ENCODE measurements at places on chromosomes 5 and 9.

- peak; percentile 31 for DNase-seq
These were observed 61.3 kb downstream of the ENC1 start for GRCh38 chr5:74579215-74579614.

DNA sequence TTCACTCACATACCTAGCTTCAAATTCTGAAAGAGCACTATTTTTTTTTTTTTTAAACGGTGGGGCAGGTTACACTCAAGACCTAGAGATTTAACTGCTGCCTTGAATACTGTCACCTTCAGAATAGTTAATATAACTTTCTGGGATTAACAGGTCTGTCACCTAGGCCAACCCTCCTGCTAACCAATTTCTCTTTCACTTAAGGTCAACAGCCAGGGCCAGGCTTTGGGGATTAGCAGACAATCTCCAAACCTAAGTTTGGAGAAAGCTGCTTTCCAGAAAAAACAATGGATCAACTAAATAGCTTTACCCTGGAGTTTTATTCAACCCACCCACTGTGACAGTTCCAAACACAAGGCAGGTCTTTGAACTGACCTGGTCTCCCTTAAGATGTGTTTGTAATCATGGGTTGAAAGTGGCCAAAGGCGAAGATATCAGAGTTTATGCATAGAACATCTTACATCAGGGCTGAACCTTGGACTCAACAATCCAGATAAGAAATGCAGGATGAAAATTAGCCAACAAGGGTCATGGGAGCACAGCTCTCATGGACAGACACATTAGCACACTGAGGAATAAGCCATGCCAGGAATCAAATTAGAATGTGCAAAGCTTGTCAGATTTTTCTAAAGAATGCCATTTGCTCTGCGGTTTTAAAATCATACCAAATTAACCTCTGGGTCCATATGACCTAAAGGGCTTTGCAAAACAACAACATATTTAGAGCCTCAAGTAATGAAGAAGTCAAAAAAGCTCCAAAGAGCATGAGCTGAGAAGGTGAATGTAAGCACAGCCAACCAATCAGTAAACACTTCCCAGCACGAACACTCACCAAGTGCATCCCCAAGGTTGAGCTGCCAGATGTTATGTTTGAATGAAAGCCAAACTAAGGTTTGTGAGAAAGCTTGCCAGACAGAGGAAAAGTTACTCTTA is 538.5 kb upstream of the DMAC1 start:
- DNase-seq = no peak

GRCh38 chr9:27367921-27368315 is 71.0 kb upstream of the EQTN start:
- DNase-seq = no peak

DNA sequence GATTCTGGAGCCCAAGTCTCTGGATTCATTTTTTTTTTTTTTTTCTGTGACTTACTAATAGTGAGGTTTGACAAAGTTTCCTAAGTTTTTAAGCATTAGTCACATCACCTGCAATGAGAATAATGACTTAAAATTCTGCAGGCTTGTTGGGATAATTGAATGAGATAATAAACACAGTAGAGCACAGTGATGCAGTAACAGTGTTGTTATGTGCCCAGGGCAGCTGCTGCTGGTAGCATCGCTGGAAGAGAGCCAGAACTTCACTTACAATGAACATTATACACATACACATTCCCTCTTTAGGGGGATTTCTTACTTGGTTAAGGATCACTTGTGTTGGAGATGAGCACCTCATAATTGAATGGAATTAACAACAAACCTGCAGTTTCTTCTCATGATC is 78.9 kb downstream of the ALDH7A1 start:
- no peak for DNase-seq

- DNase-seq = no peak
These were observed 115.2 kb upstream of the CXCL14 start for GRCh38 chr5:135694012-135694411.

- DNase-seq = no peak
These were observed 208.4 kb downstream of the AOPEP start for GRCh38 chr9:94934816-94935328.

DNA sequence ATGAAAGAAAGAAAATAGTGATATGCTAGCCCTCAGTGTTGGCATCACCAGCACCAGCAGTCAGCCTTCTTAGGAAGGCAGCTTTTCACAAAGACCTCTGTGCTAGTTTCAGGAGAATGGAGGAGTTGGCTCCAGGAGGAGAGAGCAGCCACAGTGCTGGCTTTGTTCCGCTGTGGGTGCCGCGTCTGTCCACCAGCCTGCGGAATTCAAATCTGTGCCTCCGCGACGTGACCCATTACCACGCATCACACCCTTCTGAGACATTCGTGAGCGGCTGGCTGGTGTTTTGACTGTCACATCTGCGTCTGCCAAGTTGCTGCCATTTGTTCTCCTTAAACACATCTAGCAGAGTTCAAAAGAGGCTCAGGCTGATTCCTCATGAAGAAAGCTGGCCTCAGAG is 34.4 kb downstream of the SNX18 start:
- DNase-seq = no peak

GRCh38 chr5:67289763-67290521 is 93.3 kb upstream of the CD180 start:
- no peak for DNase-seq

- DNase-seq = no peak
These were observed 15.0 kb downstream of the NPR3 start for GRCh38 chr5:32726086-32726557.

- no peak for DNase-seq
These were observed 409.3 kb upstream of the CLINT1 start for GRCh38 chr5:158268286-158268685.

GRCh38 chr5:151244206-151244605 is 8.8 kb upstream of the GM2A start:
- DNase-seq = no peak

GRCh38 chr5:178675922-178676321 is 49.1 kb upstream of the CLK4 start:
- no peak for DNase-seq

GRCh38 chr9:98342098-98342819 is 86.8 kb upstream of the TBC1D2 start:
- DNase-seq = no peak

- DNase-seq = no peak
These were observed 708.6 kb upstream of the WWC1 start for GRCh38 chr5:167582886-167583285.

DNA sequence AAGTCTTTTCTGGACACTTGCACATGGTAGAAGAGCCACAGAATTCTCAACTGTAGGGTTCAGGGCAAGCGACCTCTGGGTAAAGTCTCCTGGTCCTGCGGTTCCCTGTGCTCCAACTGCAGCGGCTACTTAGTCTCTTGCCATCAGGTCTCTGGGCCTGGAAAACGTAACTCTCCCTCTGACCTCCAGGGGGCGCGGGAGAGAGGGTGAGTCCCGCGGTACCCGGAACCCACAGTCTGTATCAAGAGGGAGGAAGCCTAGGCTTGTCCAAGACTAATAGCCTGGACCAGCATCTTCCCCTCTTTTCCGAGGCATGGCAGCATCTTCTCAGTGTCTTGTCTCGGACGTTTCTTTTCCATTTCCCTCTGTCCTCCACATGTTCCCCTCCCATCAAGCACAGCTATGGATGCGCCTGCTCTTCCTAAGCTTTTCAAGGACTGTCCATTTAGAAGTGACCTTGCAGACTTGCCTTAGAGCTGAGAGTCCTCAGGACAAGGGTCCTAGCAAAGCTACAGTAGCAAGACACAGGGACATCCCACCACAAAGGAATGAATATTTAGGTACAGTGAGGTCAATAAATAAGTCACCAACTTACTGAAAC is 59.3 kb downstream of the FSTL4 start:
- no peak for DNase-seq

DNA sequence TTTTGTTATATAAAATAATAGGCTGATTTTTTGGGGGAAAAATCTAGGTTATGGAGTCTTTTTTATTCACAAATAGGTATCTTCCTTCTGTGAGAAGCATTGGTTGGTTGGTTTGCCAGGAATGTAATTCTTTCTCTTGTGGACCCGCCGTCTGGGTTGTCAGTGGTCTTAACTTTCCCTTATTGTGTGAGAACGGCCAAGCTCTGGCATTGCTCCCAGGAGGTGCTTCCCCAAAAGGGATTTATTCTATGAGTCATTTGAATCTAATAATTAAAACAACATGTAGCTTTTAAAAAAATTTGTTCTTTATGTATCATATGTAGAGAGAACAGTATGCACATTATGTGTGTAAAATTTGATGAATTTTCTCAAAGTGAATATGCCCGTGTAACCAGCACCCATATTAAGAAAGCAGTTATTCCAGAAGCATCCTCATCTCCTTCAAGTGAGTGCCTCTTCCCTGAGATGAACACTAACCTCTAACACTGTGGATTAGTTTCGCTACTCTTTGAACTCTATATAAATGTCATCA is 114.4 kb downstream of the MAST4 start:
- no peak for DNase-seq

DNA sequence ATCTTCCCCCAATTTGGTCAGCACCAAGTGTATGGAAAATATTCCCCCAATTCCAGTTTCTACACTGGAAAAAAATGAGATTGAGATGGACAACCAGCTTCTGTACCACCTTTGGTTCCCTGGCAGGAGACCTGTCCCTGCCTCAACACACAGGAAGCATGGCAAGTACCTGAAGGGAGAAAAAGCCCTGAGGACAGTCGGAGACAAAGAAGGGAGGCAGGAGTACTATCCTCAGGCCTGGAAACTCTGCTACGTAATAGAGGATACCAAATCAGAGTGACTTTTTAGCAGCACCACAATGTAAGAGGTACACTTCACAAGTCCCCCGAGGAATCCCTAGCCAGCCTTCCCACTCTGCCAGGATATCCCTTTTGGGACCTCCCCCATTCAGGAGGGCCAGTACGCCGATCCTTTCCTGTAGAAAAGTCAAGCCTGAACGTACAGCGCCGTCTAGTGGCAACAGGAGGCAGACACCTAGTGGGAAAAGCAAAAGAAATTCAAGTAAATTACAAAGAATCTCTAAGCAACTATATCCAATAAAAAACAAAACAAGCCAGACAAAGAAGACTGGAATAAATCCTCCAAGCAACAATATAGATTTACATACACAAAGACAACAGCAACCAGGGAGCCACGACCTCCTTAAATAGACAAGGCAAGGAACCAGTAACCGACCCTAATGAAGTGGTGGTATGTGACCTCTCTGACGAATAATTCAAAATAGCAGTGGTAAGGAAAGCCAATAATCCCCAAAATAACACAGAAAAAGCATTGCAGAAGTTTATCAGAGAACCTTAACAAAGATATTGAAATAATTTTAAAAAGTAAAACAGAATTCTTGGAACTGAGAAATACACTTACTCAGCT is 63.3 kb upstream of the SLCO6A1 start:
- no peak for DNase-seq

- no peak for DNase-seq
These were observed 22.8 kb downstream of the PTCH1 start for GRCh38 chr9:95494022-95494415.

- no peak for DNase-seq
These were observed 1.2 kb downstream of the EFCAB9 start for GRCh38 chr5:172194985-172195774.

GRCh38 chr5:57601996-57602395 is 119.4 kb upstream of the ACTBL2 start:
- DNase-seq = no peak

DNA sequence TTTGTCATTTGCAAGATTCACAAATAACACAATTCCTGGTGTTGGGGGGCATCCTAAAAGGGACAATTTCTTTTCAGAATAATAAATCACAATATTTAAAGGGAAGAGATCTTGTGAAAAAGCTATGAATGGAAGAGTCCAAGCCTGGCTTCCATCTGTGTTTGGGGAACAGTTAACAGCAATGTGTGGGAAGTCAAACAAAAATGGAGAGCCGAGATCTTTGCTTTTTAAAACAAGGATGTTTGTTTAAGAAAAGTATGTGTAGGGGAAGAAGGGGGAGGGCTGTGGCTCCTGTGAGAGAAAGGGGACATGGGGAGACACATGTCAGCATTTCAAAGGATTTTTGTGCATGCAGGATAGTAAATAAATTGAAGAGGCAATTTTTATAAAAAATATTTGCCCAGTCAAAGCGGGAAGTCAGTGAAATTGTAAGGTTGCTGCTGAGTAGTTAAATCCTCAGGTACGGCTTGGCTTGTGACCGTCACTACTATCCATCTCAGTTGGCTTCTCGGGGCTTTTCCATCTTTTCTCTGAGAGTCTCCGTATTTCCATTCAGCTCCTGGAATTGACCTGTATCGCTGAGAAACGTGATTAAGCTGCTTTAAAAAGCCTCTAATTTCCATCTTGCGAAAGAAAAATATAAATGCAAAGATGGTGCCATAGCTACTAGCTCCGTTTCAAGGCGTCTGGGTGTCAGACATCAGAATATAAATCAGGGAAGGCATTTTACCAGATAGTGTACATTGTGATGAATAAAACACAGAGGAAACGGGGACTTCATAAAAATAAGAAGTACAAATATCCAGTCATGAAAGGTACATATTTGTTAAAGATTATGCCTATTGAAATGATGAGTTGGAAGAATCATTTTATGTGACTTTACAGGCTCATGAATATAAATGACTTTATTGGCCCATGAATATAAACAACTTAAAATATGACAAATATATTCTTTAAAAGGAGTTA is 52.9 kb upstream of the VCAN start:
- no peak for DNase-seq

Measured in activated CD8-positive, alpha-beta memory T cell treated with anti-CD3 and anti-CD28 coated beads for 4 hours (primary cell).